Fibroblast of skin of back (primary cell): ENCODE measurements at places on chromosomes 16 and 17.
A peak's percentile ranks its signal among the peaks of the same experiment; 100 is the strongest.

DNA sequence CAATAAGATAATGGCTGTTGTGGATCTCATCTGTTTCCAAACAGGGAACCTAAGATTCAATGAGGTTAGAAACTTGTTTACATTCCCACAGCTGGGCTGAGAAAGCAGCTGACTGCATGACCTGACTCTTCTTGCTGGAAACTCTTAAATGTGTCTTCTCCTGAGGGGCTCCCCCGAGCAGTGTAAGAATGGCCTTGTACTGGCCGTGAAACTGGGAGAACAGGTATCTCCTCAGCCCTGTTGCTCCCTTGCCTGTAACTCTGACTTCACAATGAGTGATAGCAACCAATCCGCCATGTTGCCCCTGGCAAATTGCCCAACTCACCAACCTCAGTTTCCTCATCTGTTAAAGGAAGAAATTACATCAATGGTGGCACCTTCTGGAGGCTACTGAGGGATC, 59.1 kb upstream of the CCL2 start:
- no peak for DNase-seq

- no peak for DNase-seq
Measured at GRCh38 chr16:12345349-12345748, 368.8 kb downstream of the SNX29 start.

DNA sequence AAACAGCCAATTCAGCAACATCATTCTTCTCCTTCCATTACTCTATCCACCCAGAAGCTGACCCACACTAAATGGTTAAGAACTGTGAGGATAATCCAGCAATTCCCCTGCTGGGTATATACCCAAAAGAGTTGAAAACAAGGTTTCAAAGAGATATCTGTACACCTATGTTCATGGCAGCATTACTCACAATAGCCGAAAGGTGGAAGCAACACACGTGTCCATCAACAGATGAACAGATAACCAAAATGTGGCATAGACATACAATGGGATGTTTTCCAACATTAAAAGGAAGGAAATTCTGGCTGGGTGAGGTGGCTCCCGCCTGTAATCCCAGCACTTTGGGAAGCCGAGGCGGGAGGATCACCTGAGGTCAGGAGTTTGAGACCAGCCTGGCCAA, 19.9 kb downstream of the MIS12 start:
- no peak for DNase-seq

GRCh38 chr17:74196541-74197317, 6.7 kb upstream of the RPL38 start:
- no peak for DNase-seq

- peak; percentile 55 for DNase-seq
Measured at GRCh38 chr17:81511804-81512561, 616 bp downstream of the ACTG1 start.

DNA sequence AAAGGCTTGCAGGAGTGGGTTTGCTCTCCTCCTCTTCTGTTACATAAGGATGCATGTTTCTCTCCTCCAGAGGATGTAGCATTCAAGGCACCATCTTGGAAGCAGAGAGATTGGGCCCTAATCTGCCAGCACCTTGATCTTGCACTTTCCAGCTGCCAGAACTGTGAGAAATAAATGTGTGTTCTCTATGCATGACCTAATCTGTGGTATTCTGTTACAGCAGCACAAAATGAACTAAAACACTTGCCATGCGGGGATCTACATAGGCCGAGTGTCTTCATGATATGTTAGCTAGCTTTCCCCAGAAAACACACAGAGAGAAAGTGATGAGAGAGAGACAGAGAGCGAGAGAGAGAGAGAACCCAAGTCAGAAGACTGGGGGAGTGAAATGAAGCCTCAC, 273.5 kb downstream of the UTP18 start:
- DNase-seq, result no peak
